ENCODE measurements at places on chromosomes 7 and 10.

DNA sequence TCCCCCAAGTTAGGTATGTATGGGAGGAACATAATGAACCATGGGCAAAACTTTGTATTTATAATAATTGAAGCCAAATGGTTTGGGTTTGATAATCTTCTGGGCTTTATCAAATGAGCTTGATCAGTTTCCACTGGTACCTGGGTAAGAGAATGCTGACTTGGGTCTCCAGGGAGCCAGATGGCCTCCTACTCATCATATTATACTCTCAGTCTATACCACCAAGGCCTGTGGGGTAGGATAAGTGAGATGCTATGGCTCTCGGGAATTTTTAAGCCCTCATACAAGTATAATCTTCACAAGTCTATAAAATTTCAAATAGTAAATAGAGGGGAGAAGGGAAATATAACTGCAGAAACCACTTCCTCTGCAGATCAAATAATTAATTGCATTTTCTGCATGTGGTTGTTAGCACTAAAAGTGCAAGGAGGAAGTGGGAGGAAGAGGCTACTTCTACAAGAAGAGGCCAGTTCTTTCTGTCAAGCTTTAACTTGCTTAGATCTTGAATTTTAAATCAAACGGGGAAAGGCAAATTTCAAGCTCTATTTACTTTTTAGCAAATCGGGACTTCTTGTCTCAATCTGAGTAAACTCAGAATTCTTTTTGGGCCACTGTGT is 349.0 kb downstream of the SORCS1 start:
- no peak for DNase-seq

DNA sequence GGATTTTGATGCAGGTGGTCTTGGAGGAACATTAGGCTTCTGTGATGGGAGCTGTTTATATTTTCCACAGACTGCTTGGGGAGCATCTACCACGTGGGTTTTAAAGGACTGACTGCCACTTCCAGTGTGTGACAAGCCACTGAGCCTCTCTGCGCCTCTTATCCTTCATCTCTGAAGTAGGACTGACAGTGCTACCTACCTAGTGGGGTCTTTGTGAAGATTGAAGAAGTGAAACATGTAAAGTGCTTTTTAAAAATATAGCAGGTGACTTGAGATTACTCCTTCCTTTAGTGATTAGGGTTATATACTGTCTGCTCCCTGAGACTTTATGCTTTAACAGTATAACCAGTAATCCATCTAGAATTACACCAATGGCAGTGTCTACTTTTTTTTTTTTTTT is 29.9 kb downstream of the NKX2-3 start:
- no peak for DNase-seq

DNA sequence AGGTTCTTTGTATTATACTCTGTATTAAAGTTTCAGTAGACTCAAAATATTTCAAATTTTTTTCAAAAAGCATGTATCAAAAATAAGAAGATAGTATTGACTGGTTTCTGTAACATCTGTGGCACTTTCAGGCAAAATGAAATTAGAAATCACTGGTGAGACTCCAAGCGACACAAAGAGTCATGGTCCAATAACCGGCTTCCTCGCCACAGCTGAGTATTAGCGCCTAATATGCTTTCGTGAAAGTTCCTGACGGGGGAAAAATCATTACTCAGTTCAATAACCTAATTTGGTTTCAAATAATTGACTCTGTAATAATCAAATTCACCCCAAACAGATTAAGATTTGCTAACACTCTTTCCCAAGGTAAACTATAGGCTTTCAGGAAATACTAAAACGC is 13.4 kb downstream of the TMEM209 start:
- DNase-seq: no peak

GRCh38 chr10:43130770-43131171 is 7.5 kb upstream of the CSGALNACT2 start:
- DNase-seq: no peak

DNA sequence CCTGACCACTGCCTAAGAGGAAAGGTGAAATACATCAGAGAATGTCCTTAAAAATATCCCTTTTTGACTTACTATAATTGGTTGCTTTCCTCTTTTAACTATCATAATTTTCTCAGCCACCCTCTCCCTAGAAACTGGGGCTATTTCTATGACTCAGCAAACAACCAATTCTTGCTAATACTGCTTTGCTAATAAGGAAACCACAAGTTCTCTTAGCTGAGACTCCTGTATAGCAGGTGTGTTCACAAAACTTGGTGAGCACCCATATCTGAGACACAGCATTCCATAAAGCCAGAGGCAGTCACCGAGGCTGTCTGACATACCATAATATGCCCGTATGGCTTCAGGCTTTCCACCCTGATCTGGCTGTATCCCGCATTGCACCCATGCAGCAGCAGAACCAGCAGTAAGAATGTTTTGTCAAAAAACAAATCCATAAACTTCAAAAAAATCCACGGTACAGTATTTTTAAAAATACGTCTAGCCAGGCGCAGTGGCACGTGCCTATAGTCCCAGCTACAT is 191.7 kb upstream of the C7orf33 start:
- DNase-seq: no peak

DNA sequence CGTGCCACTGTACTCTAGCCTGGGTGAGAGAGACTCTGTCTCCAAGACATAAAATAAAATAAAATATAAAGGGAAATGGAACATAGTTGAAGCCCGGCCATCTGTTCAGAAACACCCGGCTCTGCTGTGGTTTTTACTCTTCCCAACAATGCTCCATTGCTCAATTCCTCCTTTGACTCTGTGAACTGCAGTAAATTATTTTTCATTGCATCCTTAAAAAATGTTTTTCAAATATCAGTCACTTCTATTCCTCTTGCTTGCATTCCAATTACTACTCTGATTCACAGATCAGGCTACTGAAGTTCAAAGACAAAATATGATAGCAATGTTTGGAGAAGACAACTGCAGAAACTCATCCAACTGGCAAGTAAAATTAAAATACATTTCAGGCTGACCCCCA is 983.0 kb downstream of the SORCS1 start:
- DNase-seq: no peak

- peak; percentile 70 for DNase-seq
Measured at GRCh38 chr7:5596046-5596895, 172.6 kb upstream of the TNRC18 start.

GRCh38 chr10:21399392-21400035 is 126.0 kb downstream of the SKIDA1 start:
- DNase-seq: no peak

- no peak for DNase-seq
Measured at GRCh38 chr10:62231805-62232204, 36.8 kb downstream of the RTKN2 start.

DNA sequence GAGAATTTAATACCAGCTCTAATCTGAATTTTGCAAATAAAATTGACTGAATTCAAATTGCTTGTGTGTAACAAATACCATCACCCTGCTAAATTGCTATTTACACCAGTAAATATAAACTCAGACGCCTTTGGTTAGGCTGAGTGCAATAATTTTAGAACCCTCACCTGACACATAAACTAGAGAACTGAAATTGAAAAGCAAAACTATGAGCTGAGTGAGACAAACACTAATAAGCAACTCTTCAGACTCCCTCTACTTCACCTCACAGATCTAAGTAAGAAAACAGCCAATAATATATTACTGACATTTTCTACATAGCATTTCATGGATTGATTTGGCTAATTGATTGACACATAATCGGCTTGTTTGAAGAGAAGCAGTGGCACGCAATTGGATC is 621.2 kb downstream of the REEP3 start:
- no peak for DNase-seq

- DNase-seq: no peak
Measured at GRCh38 chr10:77899080-77899477, 27.5 kb downstream of the DLG5 start.
